ENCODE measurements at places on chromosomes 11 and 22.

DNA sequence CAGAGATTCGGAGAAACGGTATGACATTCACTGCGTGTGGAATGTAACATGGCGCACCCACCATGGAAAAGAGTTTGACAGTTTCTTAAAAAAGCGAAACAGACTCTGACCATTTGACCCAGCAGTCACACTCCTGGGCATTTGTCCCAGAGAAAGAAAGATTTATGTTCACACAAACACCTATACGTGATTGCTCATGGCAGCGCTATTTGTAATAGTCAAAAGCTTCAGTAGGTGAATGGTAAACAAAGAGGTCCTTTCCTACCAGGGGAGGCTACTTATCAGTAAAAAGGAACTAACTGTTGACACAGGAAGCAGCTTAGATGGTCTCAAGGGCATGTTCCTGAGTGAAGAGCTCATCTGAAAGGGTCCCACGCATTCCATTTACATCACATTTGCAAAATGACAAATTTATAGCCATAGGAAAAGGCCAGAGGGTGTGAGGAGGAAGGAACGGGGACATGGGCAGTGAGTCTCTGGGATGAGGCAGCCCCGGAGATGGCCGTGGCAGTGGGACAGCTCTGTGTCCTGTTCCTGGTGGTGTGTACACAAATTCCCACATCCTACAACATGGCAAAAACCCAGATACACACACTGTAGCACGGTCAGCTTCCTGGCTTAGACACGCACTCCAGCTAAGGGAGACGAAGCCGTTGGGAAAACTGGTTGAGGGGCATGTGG is 14.6 kb upstream of the KRTAP5-6 start:
- DNase-seq = no peak

GRCh38 chr11:42265072-42265471 is 805.6 kb upstream of the LRRC4C start:
- DNase-seq = no peak

DNA sequence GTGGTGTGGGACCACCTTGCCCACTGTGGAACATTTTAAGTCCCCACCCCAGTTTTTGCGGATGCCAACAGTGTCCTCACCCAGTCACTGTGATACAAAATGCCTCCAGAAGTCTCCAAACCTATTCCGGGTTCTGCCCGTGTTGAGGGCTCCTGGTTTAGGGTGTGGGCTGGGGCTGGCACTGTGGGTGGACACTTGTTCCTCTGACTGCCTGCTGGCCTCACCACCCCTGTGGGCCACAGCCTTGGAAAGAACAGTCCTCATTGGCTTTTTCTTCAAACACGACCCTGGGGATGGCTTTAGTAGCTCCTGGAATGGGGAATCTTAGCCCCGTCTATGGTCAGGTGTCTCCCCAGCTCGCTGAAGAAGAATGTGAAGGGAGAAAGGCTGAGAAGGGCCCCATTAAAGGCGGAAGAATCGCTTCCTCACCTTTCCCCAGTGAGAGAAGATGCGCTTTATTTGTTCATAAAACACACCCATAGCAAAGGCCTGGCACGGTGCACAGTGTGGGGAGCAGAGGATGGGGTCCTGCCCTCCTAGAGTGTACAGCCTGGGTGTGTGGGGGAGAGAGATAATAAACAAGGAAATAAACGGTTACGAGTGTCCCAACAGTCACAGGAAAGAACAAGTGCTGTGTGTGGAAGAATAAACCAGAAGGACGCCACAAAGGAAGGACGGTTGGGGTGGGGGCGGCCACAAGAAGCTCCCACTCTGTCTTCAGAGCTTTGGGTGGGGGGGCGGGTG is 91.6 kb upstream of the SLC22A12 start:
- DNase-seq = no peak

- no peak for DNase-seq
These were observed 30.4 kb downstream of the NEAT1 start for GRCh38 chr11:65452806-65453490.

DNA sequence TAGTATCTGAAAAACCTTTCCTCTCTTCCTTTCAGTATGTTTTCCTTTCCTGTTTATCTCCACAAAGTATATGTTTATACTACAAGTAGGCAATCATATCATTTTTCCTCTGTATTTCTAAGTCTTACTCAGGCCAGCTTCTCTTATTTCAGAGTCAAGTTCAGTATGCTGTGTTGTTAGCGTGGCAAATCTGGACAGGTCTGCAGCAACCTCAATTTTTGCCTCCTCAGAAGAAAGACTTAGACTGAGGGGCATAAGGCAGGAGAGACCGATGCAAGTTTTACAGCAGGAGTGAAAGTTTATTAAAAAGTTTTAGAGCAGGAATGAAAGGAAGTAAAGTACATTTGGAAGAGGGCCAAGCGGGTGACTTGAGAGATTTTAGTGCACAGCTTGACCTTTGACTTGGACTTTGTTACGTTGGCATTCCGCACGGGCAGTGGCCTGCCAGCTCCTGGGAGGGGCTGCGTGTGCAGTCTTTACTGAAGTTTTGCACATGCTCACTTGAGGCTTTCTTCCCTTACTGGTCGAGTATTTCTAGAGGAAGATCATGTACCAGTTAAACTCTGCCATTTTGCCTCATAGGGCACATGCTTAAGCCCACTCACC is 343.2 kb downstream of the NTM start:
- no peak for DNase-seq

GRCh38 chr11:116885951-116886655 is 48.7 kb upstream of the APOA1 start:
- DNase-seq = no peak

Measured in T-helper 2 cell (primary cell).